Neural progenitor cell (in vitro differentiated cells): ENCODE measurements at places on chromosomes 5 and 9.
A peak's percentile ranks its signal among the peaks of the same experiment; 100 is the strongest.

- peak; percentile 67 for DNase-seq
- no peaks in the 10 kb centered on the region for H3K36me3 ChIP-seq
- no peak overlapping the region for H3K27ac ChIP-seq
- peaks cover 59% of the 10 kb centered on the region for H3K4me1 ChIP-seq
These were observed 7.2 kb downstream of the HMGCS1 start for GRCh38 chr5:43305948-43306565.

GRCh38 chr9:111036429-111036789, 1.9 kb downstream of the LPAR1 start:
- H3K27me3 ChIP-seq, result peaks cover 22% of the 10 kb centered on the region
- H3K27ac ChIP-seq, result no peak overlapping the region
- H3K36me3 ChIP-seq, result no peaks in the 10 kb centered on the region
- H3K4me1 ChIP-seq, result peaks cover 19% of the 10 kb centered on the region
- peak overlapping the region; percentile 98 for H3K4me3 ChIP-seq

DNA sequence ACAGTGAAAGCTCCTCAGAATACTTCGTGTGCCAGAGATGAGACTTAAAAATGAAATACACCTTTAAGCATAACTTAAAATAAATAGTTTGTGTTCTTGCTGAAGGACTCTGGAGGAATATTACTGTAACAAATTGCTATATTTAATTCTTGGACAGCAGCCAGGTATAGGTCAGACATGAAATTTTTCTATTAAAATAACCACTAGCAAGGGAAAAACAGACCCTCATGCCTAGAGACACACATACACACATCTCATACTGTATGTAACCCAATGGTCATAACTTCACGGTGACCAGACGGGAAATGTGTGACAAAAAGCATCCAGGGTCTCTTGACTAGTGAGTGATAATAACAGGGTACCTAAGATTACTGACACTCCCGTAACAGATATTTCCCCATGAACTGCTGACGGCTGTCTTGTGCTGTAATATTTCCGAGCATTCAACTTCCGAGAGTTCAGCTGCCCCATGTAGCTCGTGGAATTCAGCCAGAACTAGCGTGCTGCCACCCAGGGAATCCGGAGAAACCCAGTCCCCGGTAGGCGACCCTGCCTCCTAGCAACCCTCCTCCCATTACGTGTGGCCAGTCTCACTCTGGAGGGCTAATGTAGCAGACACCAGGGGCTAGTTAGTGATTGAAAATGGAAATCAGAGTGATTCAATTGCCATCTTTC, 2295.1 kb upstream of the WWC1 start:
- H3K36me3 ChIP-seq, result no peaks in the 10 kb centered on the region
- peak; percentile 12 for DNase-seq
- no peaks in the 10 kb centered on the region for H3K27me3 ChIP-seq

- no peaks in the 10 kb centered on the region for H3K36me3 ChIP-seq
- peaks cover 12% of the 10 kb centered on the region for H3K4me1 ChIP-seq
- H3K27ac ChIP-seq, result no peak overlapping the region
- H3K27me3 ChIP-seq, result no peaks in the 10 kb centered on the region
- peak; percentile 27 for DNase-seq
These were observed 1793.8 kb upstream of the WWC1 start for GRCh38 chr5:166497496-166498104.

DNA sequence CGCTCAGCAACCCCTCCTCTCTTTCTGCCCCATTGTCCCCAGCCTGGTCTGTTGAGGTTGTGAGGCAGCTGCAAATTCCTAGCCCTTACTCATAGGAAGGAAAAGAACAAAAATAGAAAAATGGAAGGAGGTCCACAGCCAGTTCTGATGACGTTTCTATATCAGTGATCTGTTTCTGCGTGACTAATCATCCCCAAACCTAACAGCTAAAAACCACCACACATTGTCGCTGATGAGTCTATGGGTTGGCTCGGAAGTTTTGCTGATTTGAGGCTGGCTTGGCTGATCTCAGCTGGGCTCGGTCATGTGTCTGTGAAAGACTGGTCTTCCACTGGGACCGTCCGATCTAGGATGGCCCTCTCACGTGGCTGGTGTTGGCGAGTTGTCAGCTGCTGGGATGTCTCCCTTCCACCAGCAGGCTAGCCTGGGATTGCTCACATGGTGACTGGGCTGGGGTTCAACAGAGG, 200.6 kb upstream of the ZNF618 start:
- H3K36me3 ChIP-seq, result no peaks in the 10 kb centered on the region
- H3K27ac ChIP-seq, result no peak overlapping the region
- no peak for DNase-seq
- H3K4me3 ChIP-seq, result no peak overlapping the region
- H3K27me3 ChIP-seq, result no peaks in the 10 kb centered on the region
- no peaks in the 10 kb centered on the region for H3K4me1 ChIP-seq

GRCh38 chr5:106127985-106128384, 1542.8 kb downstream of the EFNA5 start:
- H3K27ac ChIP-seq, result no peak overlapping the region
- H3K4me3 ChIP-seq, result no peak overlapping the region
- H3K36me3 ChIP-seq, result no peaks in the 10 kb centered on the region
- no peak for DNase-seq
- no peaks in the 10 kb centered on the region for H3K4me1 ChIP-seq

GRCh38 chr9:14480526-14480925, 166.6 kb upstream of the NFIB start:
- H3K27me3 ChIP-seq, result no peaks in the 10 kb centered on the region
- no peaks in the 10 kb centered on the region for H3K36me3 ChIP-seq
- no peak for DNase-seq
- peaks cover 8% of the 10 kb centered on the region for H3K4me1 ChIP-seq

DNA sequence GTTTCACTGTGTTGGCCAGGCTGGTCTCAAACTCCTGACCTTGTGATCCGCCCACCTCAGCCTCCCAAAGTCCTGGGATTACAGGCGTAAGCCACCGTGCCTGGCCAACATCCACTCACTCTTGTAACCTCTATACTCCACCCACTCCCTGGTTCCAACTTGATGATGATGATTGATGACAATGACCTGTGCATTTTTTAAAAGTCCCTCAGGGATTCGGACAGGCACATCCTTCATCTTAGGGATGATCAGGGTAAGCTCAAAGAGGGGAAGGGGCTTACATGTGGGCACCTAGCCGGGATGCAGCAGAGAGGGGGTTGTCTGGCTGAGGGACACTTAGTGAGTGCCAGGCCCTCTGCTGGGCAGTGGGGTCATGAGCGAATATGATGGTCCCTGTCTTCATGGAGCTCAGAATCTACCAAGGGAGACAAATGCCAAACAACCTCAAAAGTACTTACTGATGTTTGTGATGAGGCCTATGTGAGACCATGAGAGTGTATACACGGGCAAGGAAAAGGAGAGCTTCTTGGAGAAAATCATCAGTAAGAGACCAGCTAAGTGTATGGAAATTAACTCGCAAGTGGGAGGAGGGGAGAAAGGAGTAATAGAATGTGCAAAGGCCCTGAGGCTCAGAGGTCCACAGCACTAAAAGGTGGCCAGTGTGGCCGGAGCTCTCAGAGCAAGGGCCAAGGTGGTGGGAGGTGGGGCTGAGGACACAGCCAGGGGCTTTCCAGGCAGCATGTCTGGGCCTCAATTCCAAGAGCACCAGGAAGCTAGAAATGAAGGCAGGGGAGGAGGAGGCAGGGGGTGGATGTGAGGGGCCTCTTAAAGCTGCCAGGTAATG, 27.4 kb downstream of the LHX2 start:
- no peak for DNase-seq
- peaks cover 94% of the 10 kb centered on the region for H3K27me3 ChIP-seq
- H3K4me3 ChIP-seq, result no peak overlapping the region

- H3K36me3 ChIP-seq, result no peaks in the 10 kb centered on the region
- H3K4me3 ChIP-seq, result no peak overlapping the region
- no peak overlapping the region for H3K27ac ChIP-seq
- H3K27me3 ChIP-seq, result peaks cover 6% of the 10 kb centered on the region
- H3K4me1 ChIP-seq, result no peaks in the 10 kb centered on the region
These were observed 38.2 kb downstream of the SLC9A3 start for GRCh38 chr5:485946-486491.
